Mucosa of descending colon (tissue), 3 donors: ENCODE measurements at places on chromosomes 7 and 10. TPM values are rescaled to one million over a fixed set of nuclear protein-coding genes. Genes with fewer than 3 reads are reported as not detected.

- DNase-seq = no peak
Observed at GRCh38 chr7:148060724-148061123, 529.8 kb upstream of the C7orf33 start.

The SDHAF3 gene
- 11.7 TPM for total RNA-seq

The BAIAP2L1 gene
- 78.0 TPM for total RNA-seq

DNA sequence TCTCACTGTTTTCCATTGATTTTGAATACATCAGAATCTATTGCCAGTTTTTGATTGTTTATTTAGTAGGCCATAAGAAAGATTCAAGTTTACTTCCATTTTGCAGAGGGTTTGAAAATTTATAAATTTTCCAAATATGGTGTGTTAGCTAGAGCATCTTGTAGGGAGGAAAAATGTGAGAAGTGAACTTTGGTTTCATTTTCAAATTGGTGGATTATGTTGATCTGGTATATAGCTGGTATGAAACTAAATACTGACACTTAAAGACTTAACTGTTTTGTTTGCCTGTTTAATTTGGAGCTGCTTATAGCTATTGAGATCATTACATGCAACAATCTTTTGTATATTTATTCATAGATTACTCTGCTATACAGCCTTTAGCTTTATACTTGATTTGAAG, 108.1 kb downstream of the ADAM22 start:
- no peak for DNase-seq

The DENND2A gene
- 10.1 TPM for total RNA-seq

- no peak for DNase-seq
Observed at GRCh38 chr10:31687663-31688482, 240.8 kb downstream of the ARHGAP12 start.

The SPDYE2B gene
- not detected for total RNA-seq
